ENCODE measurements at places on chromosomes 13 and 19. TPM values are rescaled to one million over a fixed set of nuclear protein-coding genes. Genes with fewer than 3 reads are reported as not detected.
A peak's percentile ranks its signal among the peaks of the same experiment; 100 is the strongest.

GRCh38 chr13:23460309-23460708 is 26.8 kb upstream of the SACS start:
- no peak for DNase-seq

GRCh38 chr13:31764556-31764955 is 25.2 kb downstream of the RXFP2 start:
- no peak for DNase-seq

DNA sequence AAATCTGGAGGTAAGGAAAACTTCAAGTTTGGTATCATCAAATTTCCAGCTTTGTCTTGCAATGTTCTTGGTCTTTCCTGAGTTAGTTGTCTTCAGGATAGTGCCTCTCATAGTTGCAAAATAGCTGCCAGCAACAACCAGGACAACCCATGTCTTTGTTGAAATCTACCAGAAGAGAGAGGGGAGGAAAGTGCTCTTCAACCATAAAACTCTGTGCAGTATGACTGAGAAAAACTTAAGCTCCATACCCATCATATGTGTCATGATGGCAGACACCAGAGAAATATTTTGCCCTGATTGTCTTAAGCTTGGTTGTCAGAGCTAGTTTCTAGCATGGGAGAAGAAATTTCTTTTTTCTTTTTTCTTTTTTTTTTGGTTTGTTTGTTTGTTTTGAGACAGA is 103.3 kb downstream of the SPRY2 start:
- DNase-seq: no peak

DNA sequence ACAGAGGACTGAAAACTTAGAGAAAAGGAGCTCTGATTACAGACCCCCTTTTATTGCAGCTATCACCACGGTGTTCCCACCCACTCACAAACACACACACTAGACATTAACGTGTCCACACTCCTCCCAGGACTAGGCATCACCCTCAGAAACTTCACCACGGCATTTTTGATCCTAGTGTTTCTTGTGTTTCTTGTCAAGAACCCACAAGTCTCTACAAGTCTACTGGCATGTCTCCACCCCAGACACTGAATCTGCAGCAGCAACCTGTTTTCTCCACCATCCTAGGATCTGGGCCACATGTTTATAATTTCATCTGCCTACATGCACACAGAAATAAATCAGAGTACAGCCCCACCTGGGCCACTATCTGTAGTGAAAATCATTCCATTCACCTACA is 4.3 kb downstream of the ZNF486 start:
- DNase-seq: no peak

- no peak for DNase-seq
Measured at GRCh38 chr19:40466219-40466984, 399 bp upstream of the SPTBN4 start.

- DNase-seq: no peak
Measured at GRCh38 chr19:27748551-27749152, 1464.3 kb downstream of the UQCRFS1 start.

- no peak for DNase-seq
Measured at GRCh38 chr13:110628477-110628793, 13.1 kb downstream of the NAXD start.

DNA sequence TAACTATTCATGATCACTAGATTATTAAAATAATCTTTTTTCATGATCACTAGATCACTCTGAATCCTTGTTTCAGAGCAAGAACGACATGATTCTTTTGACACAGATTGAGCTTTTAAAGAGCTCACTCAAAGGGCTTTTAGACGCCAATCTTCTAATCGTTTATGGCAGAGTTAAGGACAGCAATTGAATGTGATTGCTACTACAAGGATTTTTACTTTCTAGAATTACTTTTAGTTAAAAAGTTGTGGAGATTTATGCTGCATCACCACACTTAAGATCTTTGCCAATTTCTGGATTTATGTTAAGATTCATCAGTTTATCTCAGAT is 1.3 kb downstream of the EXOSC8 start:
- no peak for DNase-seq

GRCh38 chr19:2059422-2060201 is 8.6 kb upstream of the MKNK2 start:
- DNase-seq: peak; percentile 47

GRCh38 chr19:29851769-29852521 is 40.2 kb downstream of the CCNE1 start:
- DNase-seq: no peak

Gene HSPB6
- total RNA-seq: 0.31 TPM

- no peak for DNase-seq
Measured at GRCh38 chr13:75647126-75647784, 11.1 kb downstream of the LMO7 start.

GRCh38 chr19:49920624-49921363 is 8.2 kb upstream of the ATF5 start:
- DNase-seq: no peak

- no peak for DNase-seq
Measured at GRCh38 chr13:91270031-91270430, 77.5 kb upstream of the MIR17HG start.

DNA sequence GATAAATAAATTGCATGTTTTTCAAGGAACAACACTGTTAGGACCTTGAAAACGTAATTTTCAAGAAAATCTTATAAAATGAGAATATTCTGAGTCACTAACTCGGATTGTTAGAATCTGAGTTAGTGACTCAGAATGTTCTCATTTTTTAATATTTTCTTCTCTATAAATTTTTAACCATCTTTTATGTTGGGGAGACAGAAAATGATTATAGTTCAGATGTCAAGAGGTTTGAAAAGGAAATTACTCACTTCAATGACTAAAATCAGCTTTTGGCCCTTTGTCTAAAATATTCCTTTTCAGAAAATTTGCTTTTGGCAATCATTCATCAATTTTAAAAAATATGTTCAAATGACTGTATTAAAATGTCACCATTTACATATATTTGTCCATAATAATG is 264.2 kb upstream of the EDNRB start:
- no peak for DNase-seq

DNA sequence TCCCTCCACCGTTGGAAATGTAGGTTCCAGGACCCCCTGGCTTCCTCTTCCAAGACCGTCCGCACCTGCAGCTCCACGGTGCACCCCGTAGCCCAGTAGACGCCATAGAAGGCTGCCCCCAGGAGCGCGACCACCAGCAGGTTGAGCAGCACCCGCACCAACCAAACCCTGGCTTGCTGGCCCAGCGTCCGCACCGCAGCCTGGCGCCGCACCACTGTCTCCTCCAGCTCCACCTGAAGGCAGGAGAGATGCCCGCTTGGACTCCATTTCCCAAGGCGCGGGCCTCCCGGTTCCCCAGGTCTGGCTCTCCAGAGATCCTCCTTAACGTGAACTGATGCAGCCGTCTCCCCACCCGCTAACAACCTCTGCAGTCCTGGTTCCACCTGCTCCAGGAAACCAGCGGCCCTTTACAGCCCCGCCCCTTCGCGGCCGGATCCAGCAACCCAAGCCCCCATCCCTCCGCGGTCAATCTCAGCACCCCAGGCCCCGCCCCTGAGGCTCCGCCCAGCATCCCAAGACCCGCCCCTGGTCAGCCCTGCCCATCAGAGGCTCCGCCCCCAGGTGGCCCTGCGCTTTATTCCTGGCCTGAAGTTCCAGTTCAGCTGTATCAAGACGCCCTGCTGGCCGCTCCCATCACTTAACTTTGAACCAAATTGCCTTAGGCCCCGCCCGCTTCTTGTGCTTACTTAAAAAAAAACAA is 5.0 kb upstream of the LENG1 start:
- DNase-seq: no peak

Measured in occipital lobe (tissue), 3 donors.